ENCODE measurements at places on chromosomes 2 and 18.
A peak's percentile ranks its signal among the peaks of the same experiment; 100 is the strongest.

DNA sequence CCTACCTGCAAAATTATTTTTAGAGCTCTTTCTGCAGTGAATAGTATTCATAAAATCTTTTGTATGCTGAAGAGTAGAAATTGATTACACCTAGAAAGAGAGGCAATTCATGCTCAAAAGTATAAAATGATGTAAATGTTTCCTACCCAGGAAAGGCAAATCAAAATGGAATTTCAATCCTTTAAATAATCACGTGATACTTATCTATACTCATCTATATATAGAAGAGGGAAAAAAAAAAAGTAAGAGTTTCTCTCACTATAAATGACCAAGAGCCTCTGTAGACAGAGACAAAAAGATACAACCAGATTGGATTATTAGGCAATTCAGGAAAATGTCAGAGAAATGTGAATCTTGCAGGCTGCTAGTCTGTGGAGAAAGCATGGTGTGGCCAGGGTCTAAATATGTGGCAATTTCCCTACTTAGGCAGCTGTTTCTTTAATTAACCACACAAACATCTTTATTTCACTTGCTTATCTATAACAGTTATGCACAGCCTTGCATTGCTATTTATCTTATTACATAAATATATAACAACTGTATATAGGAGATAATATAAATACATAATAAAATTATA is 39.5 kb downstream of the METTL8 start:
- no peak for DNase-seq

DNA sequence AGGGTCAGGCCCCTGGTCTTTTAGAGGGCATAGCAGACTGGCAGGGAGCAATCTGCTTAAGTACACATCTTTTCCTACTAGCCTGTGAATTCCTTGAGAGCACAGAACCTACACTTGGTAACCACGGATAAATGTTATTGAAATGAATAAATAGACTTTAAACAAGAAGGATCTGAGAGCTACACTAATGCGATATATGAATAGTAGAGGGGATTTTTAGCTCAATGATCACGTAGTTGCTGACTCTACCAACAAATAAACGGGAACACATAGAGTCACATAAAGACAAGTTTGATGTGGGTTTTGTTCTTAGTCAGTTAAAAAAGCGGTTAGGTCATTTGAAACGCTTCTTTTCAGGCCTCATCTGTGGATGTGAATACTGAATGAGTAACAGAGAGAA is 290.3 kb upstream of the CCDC68 start:
- DNase-seq: no peak

DNA sequence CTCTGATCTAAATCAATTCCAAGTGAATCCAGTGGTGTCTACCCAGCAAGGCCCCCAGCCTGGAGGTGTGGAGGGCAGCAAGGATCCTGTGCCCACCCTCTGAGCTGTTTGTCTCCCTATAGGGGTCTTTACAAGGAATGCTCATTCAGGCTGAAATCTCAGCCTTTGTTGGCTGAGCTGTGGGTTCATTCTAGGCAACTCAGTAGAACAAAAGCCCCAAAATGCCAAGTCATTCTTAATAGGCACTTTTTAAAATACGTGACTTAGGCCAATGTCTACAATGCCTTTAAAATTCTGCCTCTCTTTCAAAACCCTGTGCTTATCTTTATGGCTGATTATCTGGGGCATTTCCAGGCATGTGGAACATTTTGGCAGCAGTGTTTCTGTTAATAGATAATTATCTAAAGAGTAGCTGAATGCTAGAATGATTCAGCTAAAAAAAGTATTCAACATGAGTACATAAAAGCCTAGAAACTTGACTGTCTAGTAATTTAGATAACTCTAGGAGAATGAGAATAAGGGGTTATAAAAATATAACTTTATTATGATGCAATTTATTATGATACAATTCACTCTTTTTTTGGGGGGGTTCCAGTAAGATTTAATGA is 7.4 kb downstream of the UGT1A6 start:
- no peak for DNase-seq

DNA sequence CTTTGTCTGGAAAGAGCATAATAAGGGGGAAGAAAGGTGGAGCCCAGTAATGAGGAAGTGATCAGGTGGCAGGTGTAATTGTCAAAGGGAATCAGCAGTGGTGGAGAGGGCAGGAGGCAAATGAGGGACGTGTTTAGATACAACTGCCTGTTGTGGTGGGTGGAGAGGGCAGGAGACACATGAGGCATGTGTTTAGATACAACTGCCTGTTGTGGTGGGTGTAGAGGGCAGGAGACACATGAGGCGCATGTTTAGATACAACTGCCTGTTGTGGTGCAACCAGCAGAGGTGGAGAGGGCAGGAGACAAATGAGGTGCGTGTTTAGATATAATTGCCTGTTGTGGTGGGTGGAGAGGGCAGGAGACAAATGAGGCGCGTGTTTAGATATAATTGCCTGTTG is 173.1 kb downstream of the ANKRD30B start:
- DNase-seq: no peak

DNA sequence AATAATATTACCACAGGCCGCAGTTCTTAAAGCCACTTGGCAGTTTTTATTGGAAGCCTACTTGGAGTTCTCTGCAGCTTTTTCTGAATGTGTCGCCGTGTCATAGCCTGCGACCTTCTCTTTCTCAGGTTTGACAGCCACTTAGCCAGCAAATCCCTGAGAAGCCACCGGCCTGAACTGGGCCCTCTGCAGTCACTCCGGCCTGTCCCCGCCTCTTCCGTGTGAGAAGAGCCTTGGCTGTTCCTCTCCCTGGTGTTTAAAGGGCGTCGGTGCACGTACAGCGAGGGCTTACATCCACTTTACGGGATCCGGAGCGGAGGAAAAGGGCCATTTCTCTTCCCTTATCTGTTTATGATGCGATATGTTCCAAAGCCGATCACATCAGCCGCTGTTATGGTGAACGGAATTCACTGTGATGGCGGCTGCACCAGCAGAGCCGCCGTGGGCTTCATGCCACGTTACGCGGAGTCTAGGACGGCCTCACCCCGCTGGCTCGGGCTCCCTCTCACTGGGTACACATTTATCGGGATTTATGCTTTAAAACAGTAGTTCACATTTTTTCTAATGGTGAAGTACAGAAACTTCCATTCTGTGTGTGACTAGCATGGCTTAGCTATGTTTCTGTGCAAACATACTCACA is 66.8 kb downstream of the GBX2 start:
- no peak for DNase-seq

DNA sequence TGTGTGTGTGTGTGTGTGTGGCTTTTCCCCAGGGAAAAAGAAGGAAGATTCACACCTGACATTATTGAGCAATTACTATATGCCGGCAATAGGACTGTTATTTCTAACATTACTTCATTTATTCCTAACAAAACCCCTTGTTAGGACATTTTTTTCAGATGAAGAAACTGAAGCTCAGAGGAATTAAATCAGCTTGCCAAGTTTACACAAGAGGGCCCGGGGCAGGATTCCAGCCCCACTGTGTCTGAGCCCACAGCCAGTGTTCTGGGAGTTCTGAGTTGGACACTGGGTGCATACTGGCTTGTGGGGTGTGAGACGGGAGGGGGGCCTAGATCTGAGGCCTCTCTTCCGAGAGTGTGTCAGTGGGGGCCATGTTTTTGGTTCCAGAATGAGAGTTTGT is 9.9 kb downstream of the TOGARAM2 start:
- DNase-seq: no peak

DNA sequence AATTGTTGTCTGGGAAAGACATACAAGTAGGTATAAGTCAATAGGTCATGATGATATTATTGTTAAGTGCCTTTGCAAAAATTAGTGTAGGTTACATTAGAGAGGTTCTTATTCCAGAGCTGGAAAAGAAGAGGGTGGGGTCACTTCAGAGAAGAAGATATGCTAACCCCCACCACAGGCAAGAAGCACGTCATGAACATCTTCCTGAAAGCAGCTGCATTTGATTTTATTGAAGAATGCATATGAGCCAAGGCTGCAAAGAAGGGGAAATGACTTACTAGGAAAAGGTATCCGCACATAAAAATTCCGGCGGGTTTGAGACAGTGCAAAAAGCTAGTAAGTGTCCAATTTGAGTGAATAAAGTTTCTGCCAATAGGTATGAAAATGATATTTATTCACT is 195.3 kb upstream of the CDH2 start:
- DNase-seq: no peak

- no peak for DNase-seq
These were observed 48.9 kb downstream of the ADCY3 start for GRCh38 chr2:24870891-24871705.

- no peak for DNase-seq
These were observed 38.9 kb upstream of the PNO1 start for GRCh38 chr2:68118816-68119215.

DNA sequence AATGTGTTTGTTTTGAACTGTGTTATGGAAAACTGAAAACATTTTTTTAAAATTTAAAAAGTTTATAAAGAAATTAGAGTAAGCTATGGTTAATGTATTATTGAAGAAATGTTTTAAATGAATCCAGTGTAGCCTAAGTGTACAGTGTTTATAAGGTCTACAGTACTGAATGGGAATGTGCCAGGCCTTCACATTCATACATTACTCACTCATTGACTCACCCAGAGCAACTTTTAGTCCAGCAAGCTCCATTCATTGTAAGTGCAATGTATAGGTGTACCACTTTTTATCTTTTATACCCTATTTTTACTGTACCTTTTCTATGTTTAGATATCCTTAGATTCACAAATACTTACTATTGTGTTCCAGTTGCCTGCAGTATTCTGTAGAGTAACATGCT is 215.1 kb upstream of the THUMPD2 start:
- DNase-seq: no peak

DNA sequence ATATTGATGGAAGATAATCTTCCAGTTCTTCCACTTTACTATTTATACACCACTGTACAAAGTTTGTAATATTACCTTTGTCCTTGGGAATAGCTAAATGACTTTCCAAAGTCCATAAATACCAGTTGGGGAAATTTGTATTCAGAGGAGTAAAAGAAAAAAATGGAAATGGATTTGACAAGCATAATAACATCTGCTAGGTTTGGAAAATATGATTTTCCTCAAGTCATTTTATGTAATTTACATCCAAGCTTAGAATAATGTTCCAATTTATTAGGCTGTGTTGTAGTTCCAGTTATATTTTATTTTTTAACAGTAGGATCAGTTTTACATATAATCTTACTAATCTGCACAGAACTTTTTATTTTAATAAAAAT is 563.0 kb upstream of the PKDCC start:
- DNase-seq: no peak

DNA sequence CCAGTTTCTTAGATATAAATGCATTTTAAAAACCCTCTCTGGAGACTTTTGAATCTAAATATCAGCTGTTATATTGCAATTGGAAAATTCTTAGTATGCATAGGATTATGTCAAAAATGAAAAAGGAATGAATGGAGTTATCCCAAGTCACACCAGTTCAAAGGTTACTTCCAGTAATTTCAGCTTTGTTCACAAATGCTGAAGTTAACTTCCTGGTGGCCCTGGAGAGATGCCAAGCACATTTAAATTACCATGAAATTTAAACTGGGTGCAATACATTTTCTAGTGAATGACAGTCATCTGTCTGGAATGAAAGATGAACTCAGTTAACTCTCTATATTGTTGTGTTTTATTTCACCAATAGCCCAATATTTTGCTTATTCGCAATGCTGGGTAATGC is 753.9 kb downstream of the SUCLG1 start:
- no peak for DNase-seq

DNA sequence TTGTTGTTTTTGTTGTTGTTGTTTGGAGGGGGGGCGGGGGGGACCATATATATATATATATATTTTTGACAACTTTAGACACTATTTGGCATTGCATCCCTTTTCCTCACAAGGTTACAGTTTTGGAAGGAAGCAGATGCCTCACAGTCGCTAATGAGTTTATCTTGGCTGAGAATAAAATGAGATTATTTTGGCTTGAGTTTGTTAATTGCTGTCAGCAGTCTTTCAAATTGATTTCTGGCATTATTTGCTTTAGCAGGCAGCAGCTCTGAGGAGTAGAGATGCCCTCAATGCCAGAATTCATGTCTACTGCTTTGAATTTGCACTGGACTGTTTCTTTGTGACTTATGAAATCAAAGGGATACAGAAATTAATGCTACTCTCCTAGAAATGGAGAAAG is 595.2 kb upstream of the HNMT start:
- no peak for DNase-seq

DNA sequence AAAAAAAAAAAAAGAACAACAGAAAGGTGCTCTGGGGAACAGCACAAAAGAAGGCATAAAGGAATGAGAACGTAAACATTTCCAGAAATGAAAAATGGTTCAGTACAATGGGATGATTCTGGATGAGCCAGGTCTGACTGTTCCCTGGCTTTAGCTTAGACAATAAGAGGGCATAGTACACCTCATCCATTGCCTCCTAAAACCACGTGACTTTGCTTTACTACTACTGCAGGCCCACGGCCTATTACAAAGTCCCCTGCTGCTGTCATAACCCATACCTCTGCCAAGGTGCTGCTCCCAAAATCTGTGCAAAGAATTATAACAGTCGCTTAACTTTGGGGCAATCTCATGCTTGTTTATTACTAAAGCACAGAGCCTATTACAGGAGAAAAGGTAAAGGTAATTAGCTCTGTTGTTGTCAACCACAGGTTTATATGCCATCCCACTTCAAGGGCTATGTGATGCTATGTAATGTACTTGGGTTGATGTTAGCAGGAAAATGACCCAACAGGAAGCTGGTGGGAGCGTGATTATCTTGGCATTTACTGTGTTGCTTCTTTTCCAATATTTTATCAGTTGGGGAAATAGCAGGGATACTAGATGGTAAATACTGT is 26.8 kb downstream of the STK17B start:
- DNase-seq: no peak

DNA sequence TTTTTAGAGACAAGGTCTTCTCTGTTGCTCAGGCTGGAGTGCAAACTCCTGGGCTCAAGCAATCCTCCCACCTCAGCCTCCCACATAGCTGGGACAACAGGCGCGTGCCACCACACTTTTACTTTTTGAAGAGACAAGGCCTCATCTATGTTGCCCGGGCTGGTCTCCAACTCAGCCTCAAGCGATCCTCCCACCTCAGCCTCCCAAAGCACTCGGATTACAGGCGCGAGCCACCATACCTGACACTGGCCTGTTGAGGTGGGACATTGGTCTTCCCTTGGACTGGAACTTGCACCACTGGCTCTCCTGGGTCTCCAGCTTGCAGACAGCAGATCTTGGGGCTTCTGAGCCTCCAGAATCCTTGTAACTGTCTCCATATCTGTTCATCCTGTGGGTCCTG is 75.6 kb downstream of the NDUFA10 start:
- no peak for DNase-seq

GRCh38 chr2:72145289-72145657 is 2.4 kb downstream of the CYP26B1 start:
- peak; percentile 1 for DNase-seq

GRCh38 chr2:141611-142010 is 95.3 kb upstream of the FAM110C start:
- DNase-seq: no peak

GRCh38 chr2:217010173-217010572 is 150.3 kb upstream of the TNP1 start:
- no peak for DNase-seq

Data from activated naive CD4-positive, alpha-beta T cell treated with Interleukin-2 at 50 U/mL for 16 hours (primary cell).